ENCODE measurements at places on chromosomes 7 and 10.

DNA sequence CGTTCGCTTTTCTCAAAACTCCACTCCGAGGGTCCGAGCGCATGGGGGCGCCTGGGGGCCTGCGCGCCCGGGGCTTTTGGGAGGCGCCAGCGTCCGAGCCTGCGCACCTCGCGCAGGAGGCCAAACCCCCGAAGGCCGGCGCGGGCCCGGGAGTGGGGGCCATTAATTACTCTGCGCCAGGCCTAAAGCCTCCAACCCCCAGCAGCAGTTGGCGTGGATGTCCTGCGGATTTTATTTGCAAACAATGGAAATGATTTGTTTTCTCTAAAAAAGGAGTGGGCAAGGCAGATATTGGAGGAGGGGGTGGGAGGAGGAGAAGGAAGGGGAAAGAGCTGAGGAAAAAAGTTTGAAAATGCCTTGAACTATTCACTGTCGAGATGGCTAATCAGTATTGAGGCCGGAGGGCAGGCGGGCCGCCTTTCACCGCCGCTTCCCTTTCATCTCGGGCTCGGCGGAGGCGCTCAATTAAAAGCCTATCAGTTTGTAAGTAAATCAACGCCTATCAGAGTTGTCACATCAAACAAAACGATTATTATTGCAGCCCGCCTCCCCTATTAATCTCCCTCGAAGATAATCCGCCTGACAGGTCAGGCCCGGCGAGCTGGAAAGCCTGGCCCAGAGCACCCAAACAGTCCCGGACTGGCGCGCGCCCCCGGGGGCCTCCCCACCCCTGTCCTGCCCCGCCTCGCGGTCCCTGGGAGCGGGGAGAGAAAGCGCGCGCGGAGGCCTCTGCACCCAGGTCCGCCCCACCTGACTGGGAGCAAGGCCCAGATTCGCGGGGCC is 3.4 kb upstream of the ZNF503 start:
- no peak for DNase-seq

- DNase-seq = no peak
Measured at GRCh38 chr10:49505076-49505475, 33.8 kb downstream of the ERCC6 start.

DNA sequence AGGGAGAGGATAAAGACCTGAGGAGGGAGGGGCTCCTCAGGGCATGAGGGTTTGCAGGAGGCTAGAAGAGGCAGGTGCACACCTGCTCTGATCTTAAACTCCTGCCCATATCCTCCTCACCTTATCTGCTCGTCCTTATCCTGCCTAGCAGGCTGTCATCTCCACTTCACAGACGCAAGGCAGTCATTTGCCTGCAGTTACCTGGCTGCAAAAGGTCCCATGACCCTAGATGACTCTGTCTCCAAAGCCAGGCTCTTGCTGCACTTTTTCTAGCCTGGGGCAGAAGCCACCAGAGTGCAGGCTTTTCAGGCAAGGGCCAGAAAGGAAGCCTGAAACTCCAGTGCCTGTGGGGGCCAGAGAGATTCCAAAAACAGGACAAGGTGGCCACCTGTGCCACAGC is 1.7 kb upstream of the ZNF853 start:
- DNase-seq = no peak

DNA sequence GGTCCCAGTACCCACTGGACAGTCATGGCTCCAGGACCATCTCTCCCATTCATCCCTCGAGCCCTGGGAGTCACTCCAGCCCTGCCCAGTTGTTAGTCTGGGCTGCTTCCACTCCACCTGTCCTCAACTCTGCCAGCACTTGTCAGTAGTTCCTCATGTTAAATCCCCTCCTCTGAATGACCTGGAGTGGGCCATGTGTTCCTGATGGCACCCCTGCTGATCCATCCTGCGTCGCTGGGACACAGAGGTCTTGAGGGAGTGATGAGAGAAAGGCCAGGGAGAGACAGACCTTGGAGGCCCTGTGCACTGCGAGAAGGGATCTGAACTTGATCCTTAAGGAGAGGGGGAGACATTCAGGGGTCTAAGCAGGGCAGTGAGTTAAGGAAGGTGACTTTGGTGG is 174.9 kb downstream of the GRID1 start:
- no peak for DNase-seq

GRCh38 chr10:97915346-97916131 is 65.9 kb downstream of the GOLGA7B start:
- DNase-seq = peak; percentile 89

- no peak for DNase-seq
Measured at GRCh38 chr7:46532571-46532970, 611.5 kb upstream of the IGFBP3 start.

GRCh38 chr10:26437637-26438461 is at the start of gene APBB1IP:
TSS of gene APBB1IP (plus strand) at chr10:26438341. CDS start at chr10:26492327, 53,986 bp downstream.
- peak; percentile 47 for DNase-seq

DNA sequence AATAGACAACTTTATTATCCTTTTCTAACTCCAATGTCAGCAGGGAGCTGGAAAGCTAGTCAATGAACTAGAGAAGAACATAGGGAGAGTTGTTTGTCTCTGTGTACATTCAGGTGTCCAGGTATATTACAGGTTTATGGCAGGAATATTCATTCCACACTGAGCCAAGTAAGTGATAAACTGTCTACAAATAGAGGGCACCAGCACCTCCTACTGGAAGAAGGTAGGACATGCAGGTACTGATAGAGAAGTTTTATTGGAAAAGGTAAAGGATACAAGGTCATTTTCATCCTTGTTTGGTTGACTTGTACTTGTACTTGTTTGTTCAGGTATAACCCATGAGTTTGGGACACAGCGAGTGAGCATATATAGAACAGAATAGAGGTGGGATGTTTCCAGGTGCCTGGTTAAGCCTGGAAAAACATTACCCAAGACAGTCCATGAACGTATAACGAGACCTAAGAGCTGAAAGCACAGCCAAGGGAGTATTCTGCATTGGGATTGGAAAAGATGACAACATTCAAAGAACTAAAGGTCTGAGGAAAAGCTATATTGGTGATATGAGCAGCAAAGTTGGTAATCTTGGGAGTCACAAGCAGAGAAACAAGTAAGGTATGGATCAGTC is 61.4 kb upstream of the PPP1R3C start:
- DNase-seq = no peak

- DNase-seq = no peak
Measured at GRCh38 chr7:2709553-2710285, 21.7 kb downstream of the AMZ1 start.

GRCh38 chr10:27447540-27447939 is 56.6 kb upstream of the RAB18 start:
- no peak for DNase-seq

GRCh38 chr7:96388620-96389383 is 66.9 kb upstream of the SLC25A13 start:
- DNase-seq = no peak

DNA sequence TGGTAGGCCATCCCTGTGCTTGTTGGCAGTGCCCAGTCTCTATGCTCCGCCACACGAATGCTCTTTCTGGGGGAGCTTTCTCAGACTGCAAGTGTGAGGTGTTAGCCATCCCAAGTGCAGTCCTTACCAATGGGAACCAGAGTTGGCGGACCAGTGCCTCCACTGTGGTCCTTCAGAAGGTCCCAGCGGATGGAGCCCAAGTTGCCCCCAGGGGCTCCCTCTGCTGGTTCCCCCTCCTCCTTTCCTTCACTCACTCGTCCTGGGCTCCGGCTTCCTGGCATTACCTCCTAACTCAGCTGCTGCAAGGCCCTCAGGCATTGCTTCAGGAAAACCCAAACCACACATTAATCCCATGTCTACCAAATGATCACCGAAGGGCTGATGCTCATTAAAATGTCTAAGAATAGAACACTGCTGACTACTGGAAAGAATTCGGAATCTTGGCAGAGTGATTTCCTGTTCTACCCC is 139.8 kb downstream of the CUBN start:
- DNase-seq = no peak

- DNase-seq = no peak
Measured at GRCh38 chr10:48235501-48235900, 39.0 kb downstream of the FRMPD2 start.

DNA sequence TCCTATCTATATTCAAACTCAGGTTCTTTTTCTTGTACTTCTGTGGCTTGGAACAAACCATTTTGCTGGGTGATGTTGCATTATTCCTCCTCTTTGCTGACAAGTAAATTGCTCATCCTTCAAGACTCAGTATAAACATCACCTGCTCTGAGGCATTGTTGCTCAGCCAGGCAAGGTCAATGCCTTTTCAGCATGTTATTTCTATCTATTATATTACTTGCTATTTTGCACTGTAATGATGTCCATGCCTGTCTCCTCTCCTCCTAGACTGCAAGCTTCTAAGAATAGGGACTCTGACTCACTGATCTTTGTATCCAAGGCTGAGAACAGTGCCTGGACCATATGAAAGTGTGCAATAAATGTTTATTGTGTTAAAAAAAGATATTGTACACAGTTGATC is 293.8 kb downstream of the RNLS start:
- DNase-seq = no peak

GRCh38 chr7:100583132-100584053 is 2.5 kb downstream of the LRCH4 start:
- DNase-seq = peak; percentile 48

GRCh38 chr10:98361131-98362025 is 53.6 kb downstream of the PYROXD2 start:
- peak; percentile 38 for DNase-seq

GRCh38 chr7:53070883-53071282 is 35.5 kb downstream of the POM121L12 start:
- no peak for DNase-seq

DNA sequence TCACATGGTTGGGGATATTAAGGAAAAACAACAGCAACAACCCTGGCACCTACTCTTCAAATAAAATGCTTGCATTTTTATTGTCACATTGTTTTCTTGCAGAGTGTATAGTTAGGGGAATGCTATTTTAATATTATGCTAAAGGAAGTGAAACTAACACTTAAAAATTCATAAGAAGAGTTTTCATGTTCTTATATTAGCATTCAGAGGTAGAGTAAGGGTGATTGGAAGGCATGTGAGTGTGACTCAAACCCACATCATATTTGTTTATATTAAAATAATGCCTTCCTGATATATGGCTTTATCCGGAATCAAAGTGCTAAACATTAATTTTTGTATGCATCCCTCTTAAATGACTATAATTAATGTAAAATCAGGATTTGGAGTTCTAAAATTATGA is 59.8 kb upstream of the TES start:
- DNase-seq = no peak

- DNase-seq = no peak
Measured at GRCh38 chr10:72462261-72462660, 107.5 kb upstream of the DNAJB12 start.

- DNase-seq = peak; percentile 45
Measured at GRCh38 chr7:99409192-99409572, 413 bp downstream of the BUD31 start.

Data from putamen (tissue), 1 donor.